ENCODE measurements at places on chromosomes 12 and 14. TPM values are rescaled to one million over a fixed set of nuclear protein-coding genes. Genes with fewer than 3 reads are reported as not detected.

DNA sequence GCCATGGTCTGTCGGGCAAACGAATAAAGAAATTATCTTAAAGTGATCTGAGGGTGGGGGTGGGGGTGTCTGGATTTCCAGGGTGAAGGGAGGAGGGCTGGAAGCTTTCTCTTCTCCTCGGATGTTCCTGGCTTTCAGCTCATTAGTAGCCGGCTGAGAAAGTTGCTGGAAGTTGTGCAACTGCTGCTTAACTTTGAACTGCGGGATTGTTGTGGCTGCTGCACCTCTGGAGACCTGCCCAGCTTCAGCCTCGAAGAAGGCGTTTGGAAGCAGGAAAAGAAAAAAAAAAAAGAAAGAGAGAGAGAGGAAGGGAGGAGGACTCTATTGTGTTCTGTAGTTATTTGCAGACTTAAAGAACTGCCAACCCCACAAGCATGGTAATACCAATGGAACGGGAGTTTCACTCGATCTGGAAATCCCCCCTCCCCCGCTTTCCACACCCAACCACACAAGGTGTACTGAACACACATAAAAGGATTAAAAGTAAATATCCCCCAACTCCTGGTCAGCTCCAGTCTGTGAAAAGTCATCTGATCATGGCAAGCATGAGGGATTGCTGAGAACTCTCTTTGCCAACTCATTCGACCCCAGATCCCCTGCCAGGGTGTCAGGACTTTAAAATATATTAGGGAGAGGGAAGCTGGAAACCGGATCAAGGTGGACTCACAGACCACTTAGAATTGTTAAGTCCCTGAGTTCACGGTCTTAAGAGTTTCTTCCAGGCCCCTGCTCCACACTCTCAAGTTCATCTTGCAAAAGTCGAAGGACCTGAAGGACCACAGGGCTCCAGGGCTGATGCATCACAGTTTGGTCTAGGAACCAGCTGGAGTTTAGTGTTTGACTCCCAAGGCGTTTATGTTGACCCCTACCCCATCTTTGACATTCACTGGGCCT is at the start of gene RASSF9:
RASSF9 (minus strand) TSS at position 213 of the 894 bp plus-strand sequence; CDS start at position 5, 208 bp downstream.
- H3K27ac ChIP-seq: no peak within 1 kb of the TSS
- H3K36me3 ChIP-seq: no peaks in the 10 kb centered on the region
- DNase-seq: no peak
- no peaks in the 10 kb centered on the region for H3K4me1 ChIP-seq
- H3K4me3 ChIP-seq: no peak within 1 kb of the TSS

DNA sequence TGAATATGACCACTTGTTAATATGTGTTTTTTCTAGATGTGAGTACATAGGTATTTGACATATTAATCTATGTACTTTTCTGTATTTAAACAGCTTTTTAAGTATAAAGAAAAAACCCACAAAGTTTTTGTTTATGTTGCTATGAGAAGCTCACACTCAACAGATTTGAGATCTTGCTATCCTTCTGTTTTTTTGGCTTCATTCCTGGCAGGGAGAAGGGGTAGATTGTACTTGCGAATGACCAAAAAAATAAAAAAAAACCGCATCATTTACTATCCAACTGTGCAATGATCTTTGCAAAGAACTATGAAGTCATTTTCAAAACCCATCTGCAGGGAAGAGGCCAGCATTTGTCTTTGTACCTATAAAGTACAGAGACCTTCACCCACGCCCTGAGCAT is 28.4 kb upstream of the TBX5 start:
- H3K4me1 ChIP-seq: no peaks in the 10 kb centered on the region
- no peak overlapping the region for H3K27ac ChIP-seq
- no peak overlapping the region for H3K4me3 ChIP-seq
- H3K36me3 ChIP-seq: no peaks in the 10 kb centered on the region
- H3K27me3 ChIP-seq: peaks cover 36% of the 10 kb centered on the region
- no peak for DNase-seq

- DNase-seq: no peak
- H3K4me3 ChIP-seq: no peak overlapping the region
- H3K4me1 ChIP-seq: peaks cover 74% of the 10 kb centered on the region
- peaks cover 2% of the 10 kb centered on the region for H3K36me3 ChIP-seq
These were observed 50.1 kb downstream of the PHLDA1 start for GRCh38 chr12:75981247-75982168.

DNA sequence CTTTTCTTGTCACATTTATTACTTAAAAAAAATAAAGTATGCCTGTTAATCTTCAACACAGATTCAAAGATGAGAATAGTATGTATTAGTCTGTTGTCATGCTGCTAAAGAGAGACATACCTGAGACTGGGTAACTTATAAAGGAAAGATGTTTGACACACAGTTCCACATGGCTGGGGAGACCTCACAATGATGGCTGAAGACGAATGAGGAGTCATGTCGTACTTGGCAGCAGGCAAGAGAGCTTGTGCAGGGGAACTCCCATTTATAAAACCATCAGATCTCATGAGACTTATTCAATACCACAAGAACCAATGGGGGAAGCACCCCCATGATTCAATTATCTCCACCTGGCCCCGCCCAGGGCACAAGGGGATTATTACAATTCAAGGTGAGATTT is 335.9 kb upstream of the GARIN2 start:
- no peaks in the 10 kb centered on the region for H3K27me3 ChIP-seq
- no peak overlapping the region for H3K4me3 ChIP-seq
- DNase-seq: no peak
- H3K27ac ChIP-seq: no peak overlapping the region

- H3K27ac ChIP-seq: no peak overlapping the region
- no peak overlapping the region for H3K4me3 ChIP-seq
- no peaks in the 10 kb centered on the region for H3K4me1 ChIP-seq
These were observed 40.1 kb downstream of the STXBP6 start for GRCh38 chr14:25009891-25010290.

DNA sequence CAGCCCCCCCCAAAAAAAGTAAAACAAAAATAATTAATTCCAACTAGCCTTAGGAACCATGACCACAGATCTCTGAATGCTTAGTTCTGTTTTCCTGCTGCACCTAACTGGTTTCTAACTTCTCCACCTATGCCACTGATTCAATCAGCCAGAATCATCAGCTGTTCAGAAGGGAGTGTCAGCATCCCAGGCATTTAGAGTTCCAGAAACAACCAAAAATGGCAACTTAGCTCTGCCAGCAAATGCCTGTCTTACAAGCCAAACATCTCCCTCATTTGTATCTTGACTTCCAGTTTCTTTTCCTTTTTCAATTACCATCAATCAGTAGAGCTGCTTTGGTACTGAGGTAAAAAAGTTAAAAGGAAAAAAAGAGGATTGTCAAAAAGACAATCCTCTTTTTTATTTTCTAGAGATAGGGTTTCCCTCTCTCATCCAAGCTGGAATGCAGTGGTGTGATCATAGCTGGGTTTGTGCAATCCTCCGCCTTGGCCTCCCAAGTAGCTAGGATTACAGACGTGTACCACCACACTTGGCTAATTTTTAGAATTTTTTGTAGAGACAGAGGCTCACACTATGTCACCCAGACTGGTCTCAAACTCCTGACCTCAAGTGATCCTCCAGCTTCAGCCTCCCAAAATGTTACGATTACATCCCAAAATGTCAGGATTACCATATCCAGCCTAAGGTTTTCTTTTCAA is 45.2 kb upstream of the ISM2 start:
- no peak overlapping the region for H3K4me3 ChIP-seq
- no peak for DNase-seq

DNA sequence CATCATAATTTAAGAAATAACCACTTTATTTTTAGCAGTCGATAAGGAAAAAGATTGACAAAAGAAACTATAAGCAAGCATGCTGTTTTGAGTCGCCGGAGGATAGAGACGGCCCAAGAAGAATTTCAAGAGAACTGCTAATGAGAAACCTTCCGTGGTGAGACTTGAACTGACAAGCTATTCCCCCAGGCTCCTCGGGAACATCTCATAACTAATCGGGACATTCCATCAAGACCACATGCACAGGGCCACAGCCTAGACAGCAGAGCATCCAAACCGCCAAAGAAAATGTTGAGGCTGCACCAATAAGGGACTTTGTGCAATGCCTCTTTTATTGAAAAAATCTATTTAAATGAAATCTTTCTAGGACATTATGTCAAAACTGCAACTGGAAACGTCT is 51.0 kb downstream of the YEATS4 start:
- no peak overlapping the region for H3K4me3 ChIP-seq
- no peaks in the 10 kb centered on the region for H3K4me1 ChIP-seq
- no peak for DNase-seq
- no peak overlapping the region for H3K27ac ChIP-seq
- no peaks in the 10 kb centered on the region for H3K27me3 ChIP-seq

DNA sequence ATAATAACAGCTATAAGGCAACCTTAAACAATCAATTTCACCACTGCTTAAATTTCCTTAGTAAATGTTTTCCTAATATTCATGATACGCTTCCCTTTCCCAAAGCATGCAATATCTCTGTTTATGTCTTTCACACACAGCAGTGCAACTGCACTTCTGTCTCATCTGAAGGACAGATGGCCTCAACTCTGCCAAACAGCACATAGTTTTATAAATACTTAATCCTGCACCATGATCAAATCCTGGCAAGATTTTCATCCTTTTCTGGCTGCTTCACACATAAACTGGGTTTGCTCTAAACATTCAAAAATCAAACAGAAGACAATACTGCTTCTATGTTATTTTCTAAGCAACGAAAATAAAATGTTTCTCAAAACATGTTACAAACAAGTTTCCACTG is 266.3 kb downstream of the ITPR2 start:
- H3K27ac ChIP-seq: no peak overlapping the region
- DNase-seq: no peak
- no peak overlapping the region for H3K4me3 ChIP-seq

DNA sequence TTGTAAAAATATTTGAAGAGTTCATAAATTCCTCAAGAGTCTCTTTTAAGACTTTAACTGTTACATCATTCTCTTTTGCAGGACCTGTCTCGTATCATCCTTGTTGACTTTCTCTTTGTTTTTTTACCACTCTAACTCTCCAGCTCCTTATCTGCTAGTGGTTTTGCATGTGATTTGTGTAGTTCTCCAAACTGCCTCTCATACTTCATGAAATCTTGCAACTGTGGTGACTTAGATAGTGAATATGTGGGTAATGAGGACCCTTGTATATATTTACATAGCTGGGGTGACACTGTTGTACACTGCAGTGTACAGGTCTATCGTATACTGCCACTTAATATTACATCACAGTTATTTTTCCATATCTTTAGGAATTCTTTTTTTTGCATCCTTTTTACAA is 40.2 kb upstream of the EMP1 start:
- H3K4me1 ChIP-seq: peaks cover 14% of the 10 kb centered on the region
- no peak overlapping the region for H3K4me3 ChIP-seq
- peaks cover 2% of the 10 kb centered on the region for H3K27me3 ChIP-seq
- no peaks in the 10 kb centered on the region for H3K36me3 ChIP-seq

GRCh38 chr12:77151030-77151429 is 85.7 kb upstream of the E2F7 start:
- H3K27me3 ChIP-seq: no peaks in the 10 kb centered on the region
- no peaks in the 10 kb centered on the region for H3K4me1 ChIP-seq
- no peak overlapping the region for H3K27ac ChIP-seq
- DNase-seq: no peak
- H3K36me3 ChIP-seq: no peaks in the 10 kb centered on the region

DNA sequence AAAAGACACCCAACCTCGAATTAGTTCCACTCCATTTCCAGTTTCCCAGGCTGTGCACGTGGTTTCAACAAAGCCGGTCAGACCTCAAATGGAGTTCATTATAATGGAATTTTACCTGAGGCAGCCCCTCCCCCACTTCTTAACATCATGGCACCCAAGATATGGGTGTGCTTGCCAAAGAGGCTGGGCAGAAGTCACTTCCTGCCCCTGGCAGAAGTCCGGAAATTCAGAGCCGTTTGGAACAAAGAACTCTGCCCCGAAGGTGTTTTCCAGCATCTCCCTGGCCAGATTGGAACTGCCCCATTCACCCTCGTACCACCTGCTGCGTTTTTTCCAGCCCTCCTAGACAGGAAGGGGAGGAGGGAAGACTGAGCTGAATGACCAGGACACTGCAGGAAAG is 8.2 kb downstream of the VDR start:
- peaks cover 5% of the 10 kb centered on the region for H3K27me3 ChIP-seq
- H3K27ac ChIP-seq: no peak overlapping the region
- no peak for DNase-seq
- no peak overlapping the region for H3K4me3 ChIP-seq
- peaks cover 40% of the 10 kb centered on the region for H3K4me1 ChIP-seq
- peaks cover 70% of the 10 kb centered on the region for H3K36me3 ChIP-seq

DNA sequence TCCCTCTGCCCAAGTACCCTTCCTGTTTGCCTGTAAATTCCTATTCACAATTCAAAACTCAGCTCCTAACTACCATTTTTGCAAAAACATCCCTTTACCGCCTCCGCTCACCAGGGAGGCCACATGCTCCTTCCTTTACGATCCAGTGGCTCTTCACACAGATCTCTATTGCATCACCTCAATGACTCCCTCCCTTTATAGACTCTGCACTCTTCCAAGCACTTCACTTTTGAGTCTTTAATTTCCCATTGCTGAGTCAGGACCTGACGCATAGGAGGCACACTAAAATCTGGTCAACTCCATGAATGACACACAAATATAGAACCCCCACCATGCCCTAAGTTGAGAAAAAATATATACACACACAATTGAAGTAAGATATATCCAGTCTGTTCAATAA is 45.9 kb downstream of the PPP1R13B start:
- no peaks in the 10 kb centered on the region for H3K36me3 ChIP-seq
- no peak for DNase-seq
- H3K4me3 ChIP-seq: no peak overlapping the region
- H3K27ac ChIP-seq: no peak overlapping the region
- peaks cover 4% of the 10 kb centered on the region for H3K4me1 ChIP-seq
- H3K27me3 ChIP-seq: no peaks in the 10 kb centered on the region

DNA sequence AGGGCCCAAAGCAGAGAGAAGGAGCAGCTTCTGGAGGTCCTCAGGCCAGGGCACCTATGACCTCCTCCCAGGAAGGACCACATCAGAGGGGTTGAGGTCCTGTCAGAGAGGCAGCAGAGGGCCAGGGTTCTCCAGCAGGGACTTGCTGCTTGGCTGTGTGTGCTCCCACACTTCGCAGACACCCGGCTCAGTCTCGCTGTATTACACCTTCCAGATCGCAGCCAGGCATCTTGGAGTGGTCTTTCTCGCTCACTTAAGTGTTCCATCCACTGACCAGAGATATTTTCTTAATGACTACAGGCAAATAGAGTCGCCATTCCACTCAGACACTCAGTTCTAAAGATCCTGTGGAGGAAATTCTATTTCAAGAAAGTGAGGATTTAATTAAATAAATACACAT is 84.3 kb downstream of the PRIMA1 start:
- H3K36me3 ChIP-seq: no peaks in the 10 kb centered on the region
- H3K4me3 ChIP-seq: no peak overlapping the region
- DNase-seq: no peak
- H3K27me3 ChIP-seq: peaks cover 8% of the 10 kb centered on the region
- no peaks in the 10 kb centered on the region for H3K4me1 ChIP-seq
- H3K27ac ChIP-seq: no peak overlapping the region

NKX2-1 gene
- total RNA-seq: not detected

GRIP1 gene
- total RNA-seq: 3.4 TPM

GLS2 gene
- 5.4 TPM for total RNA-seq

CHGA gene
- not detected for total RNA-seq

PLA2G1B gene
- total RNA-seq: not detected

PROX2 gene
- total RNA-seq: 0.87 TPM

ANO4 gene
- total RNA-seq: not detected

AMDHD1 gene
- 1.4 TPM for total RNA-seq
